ENCODE measurements at places on chromosomes 16 and 17. TPM values are rescaled to one million over a fixed set of nuclear protein-coding genes. Genes with fewer than 3 reads are reported as not detected.

- DNase-seq, result no peak
These were observed 27.0 kb upstream of the NFAT5 start for GRCh38 chr16:69538808-69539207.

- DNase-seq, result no peak
These were observed 19.9 kb upstream of the C16orf87 start for GRCh38 chr16:46850619-46851555.

GUCY2D gene
- total RNA-seq, result 0.39 TPM

DHRS7C gene
- not detected for total RNA-seq

STH gene
- 3.1 TPM for total RNA-seq

Data from spinal cord (tissue), 10 donors.